ENCODE measurements at places on chromosomes 11 and 22. TPM values are rescaled to one million over a fixed set of nuclear protein-coding genes. Genes with fewer than 3 reads are reported as not detected.

- DNase-seq: no peak
Observed at GRCh38 chr11:23933721-23934120, 563.1 kb upstream of the LUZP2 start.

DNA sequence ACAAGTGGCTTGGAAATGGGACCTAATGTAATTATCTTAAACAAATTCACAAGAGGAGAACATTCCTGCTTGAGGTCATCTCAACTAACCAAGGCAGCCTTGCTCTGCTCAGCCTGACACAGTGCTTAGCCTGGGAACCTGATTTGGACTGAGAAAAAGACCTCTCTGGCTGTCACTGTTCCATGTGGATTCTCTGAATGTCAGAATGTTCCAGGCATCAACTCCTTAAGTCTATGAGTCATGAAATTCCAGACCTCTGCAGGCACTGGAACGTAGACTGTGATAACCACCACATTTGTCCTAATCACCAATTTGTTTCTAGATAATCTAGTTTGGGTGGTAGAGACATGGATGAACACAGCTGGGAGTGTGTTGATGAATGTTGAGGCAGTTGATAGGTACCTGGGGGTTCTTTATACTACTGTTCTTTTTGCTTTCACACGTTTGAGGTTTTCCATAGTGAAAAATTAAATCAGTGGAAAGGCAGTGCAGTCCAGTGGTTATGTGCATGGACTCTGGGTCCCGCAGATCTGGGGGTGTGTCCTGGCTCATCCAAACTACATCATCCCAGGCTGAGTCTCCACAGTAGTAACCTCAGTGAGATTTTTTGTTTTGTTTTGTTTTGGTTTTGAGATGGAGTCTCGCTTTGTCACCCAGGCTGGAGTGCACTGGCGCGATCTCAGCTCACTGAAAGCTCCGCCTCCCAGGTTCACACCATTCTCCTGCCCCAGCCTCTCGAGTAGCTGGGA, 269.6 kb downstream of the MN1 start:
- no peak for DNase-seq

DNA sequence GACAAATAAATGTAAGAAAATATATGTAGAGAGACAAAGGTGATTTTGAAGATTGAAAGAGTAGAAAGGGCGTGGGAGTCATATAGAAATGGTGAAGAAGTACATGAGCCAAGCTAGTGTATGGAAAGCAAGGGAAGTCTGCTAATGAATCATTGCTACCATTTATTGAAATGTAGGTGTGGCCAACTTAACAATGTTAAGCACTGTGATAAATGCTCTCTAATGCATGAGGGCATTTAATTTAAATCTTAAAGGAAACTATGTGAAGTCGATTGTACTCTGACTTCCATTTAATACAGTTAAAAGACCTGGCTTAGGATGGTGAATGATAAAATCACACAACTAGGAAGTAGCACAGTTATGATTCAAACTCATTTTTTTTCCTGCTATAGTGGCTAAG, 219.9 kb downstream of the CASP12 start:
- DNase-seq: no peak

- DNase-seq: no peak
Observed at GRCh38 chr22:26690654-26691376, 33.4 kb downstream of the MIAT start.

DNA sequence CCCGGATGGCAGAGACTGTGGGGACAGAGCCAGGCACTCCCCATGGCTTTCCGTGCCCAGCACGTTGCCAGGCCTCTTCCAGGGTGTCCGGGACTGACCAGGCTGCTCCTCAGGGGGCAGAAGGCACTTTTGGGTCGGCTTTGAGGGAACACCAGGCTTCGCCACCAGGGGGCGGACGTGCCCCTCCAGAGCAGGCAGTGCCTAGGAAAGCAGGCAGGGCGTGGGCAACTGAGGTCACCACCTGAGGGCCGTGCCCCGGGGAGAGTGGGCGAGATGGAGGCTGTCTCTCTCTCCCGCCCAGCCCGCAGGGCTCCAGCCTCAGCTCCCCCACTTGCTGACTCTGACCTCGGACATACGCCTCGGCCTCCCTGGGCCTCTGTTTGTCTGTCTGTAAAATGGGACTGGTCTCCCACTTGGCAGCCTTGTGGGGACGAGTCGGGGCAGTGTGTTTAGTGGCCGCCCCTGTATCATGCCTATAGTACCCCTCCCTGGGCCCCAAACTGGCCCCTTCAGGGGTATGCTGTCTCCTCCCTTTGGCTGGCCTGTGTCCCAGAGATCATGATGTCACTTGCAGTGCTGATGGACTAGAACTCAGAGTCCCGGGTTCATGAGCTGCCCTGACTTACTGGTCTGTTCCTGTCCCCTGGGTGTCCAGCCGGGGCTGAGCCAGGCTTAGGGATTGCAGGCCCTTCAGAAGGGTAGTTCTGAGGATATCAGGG, 4.4 kb upstream of the PRR5 start:
- peak; percentile 85 for DNase-seq

DNA sequence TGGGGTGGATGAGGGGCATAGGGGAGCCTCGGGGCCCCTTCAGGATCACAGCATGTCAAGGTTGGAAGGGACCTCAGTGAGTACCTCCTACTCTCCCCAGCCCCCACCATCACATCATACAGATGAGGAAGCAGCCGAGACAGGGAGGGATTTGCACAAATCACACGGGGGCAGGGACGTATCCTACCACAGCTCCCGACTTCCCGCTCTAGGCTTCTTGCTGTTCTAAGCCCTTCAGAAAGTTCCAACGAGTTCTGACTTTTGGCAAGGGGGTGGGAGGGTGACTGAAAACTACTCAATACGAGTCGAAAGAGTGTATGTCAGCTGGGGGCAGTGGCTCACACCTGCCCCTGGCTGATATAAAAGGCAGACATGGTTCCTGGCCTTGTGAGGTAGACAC, 4.7 kb upstream of the RAD9A start:
- DNase-seq: no peak

GRCh38 chr11:100980156-100980555, 149.5 kb downstream of the PGR start:
- no peak for DNase-seq

DNA sequence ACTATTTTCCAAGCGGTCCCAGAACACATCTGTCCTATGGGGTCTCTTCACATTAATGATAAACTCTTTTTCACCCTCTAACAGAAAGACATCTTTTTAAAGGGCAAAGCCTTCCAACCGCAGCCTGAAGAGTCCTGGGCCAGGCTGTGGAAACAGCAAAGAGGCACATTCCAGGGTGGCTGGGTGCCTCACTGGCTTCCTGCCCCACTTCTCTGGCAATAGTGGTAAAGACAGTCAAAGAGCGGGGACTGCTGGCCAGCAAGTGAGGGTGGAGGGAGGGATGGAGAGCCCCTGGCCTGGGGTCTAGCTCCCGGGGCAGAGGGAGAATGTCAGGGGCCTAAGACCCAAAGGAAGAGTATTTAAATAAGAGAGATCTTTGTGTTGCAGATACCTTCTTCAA, 10.2 kb upstream of the CHST1 start:
- no peak for DNase-seq

DNA sequence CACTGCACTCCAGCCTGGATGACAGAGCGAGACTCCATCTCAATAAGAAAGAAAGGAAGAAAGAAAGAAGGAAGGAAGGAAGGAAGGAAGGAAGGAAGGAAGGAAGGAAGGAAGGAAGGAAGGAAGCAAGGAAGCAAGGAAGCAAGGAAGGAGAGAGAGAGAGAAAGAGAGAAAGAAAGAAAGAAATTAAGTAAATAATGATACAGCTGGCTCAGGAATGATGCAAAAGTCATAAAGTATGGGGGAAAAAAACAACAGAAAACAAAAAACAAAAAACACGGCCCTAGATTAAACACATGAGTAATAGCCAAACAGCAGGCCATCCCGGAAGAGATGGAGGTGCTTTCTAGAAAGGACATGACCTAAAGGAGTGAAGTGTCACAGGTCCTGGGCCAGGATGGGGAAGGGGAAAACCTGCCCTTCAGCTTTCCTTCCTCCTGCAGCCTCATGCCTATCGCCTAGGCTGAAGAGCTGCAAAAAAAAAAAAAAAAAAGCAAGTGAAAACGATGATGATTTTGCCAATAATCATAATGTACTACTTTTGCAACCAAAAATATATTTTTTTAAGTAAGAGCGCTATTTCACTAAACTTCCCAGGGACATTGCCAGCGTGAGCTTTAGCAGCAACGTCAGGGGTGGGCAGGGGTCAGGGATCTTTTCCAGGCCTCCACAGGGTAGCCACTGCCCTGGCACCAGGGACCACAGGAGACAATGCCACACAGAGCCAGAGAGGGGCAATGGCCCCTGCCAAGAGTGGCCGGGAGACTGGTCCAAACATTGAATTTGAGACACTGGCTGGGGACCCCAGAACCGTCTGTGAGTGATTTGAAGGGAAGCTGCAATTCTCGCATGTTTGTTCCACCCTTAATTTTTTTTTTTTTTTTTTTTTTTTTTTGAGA, 28.2 kb upstream of the TMPRSS4 start:
- no peak for DNase-seq

GRCh38 chr11:75627906-75628668, 40.8 kb downstream of the MAP6 start:
- DNase-seq: peak; percentile 59

- no peak for DNase-seq
Observed at GRCh38 chr11:114187173-114187572, 109.0 kb upstream of the NNMT start.

DNA sequence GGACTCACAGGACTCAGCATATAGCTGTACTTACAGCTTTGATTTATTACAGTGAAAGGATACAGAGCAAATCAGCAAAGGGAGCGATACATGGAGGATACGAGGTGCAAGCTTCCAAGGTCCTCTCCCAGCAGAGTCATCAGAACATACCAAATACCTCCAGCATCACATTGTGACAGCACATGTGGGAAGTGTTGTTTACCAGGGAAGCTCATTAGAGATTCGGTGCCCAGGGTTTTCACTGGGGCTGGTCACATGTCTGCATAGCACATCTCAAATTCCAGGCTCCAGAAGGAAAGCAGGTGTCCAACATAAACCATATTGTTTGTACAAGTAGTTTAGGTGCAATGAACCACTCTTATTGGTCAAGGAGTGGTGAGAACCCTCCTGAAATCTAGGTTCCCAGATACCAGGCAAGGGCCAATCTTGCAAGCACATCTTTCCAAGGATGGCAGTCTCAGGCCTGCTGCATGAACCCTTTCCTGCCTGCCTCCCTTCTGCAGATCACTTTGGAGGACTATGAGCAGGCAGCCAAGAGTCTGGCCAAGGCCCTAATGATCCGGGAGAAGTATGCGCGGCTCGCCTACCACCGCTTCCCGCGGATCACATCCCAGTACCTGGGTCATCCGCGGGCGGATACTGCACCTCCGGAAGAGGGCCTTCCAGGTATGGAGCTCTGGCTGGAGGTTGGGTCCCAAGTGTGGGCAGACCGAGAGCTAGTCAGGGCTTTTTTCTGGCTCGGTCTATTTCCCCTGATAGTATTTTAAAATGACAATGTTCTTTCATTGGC, 26.7 kb downstream of the AMPD3 start:
- DNase-seq: no peak

GRCh38 chr11:66124564-66124963, 54.5 kb downstream of the PACS1 start:
- DNase-seq: no peak

DNA sequence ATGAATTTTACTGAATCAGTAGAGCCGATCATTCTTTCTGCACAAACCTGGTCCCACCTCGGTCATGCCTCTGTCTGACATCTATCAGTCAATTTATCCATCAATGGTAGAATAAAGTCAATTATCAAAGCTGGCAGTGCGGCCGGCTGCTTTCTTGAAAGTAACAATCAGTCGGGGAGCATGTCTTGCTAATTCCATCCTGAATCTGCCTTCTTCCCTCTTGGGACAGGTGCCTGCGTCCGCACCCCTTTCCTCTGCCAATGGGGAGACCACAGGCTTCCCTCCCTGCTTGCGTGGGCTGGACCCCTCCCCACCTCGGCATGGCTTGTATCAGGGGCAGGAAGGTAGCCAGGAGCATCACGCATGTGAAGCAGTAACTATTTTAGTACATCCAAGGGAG, 962.9 kb downstream of the BRD1 start:
- no peak for DNase-seq

- no peak for DNase-seq
Observed at GRCh38 chr11:124791626-124792341, 8.4 kb downstream of the MSANTD2 start.

The ISX gene
- total RNA-seq: not detected

The PANX2 gene
- 3.1 TPM for total RNA-seq

The POTEH gene
- not detected for total RNA-seq

The NTM gene
- total RNA-seq: 0.46 TPM

The CRYBB1 gene
- total RNA-seq: 0.37 TPM

The TLCD5 gene
- total RNA-seq: 8.2 TPM

The OR5D16 gene
- not detected for total RNA-seq

The ANAPC15 gene
- total RNA-seq: 20.8 TPM

The PGGHG gene
- total RNA-seq: 9.3 TPM

The LGALS1 gene
- 1,136 TPM for total RNA-seq

The DCDC1 gene
- total RNA-seq: 18.4 TPM

The RELA gene
- total RNA-seq: 98.4 TPM

The ZC3H12C gene
- 19.7 TPM for total RNA-seq

The SCARF2 gene
- total RNA-seq: 30.0 TPM

The GRM5 gene
- total RNA-seq: not detected

The CENPM gene
- 0.25 TPM for total RNA-seq
